ENCODE measurements at places on chromosomes 6 and 20.

- DNase-seq = no peak
Measured at GRCh38 chr6:20712011-20712410, 177.8 kb downstream of the CDKAL1 start.

GRCh38 chr20:2619337-2619736 lies 33.1 kb upstream of the NOP56 start:
- DNase-seq = no peak

GRCh38 chr20:61321481-61321880 lies 69.4 kb downstream of the CDH4 start:
- DNase-seq = no peak

DNA sequence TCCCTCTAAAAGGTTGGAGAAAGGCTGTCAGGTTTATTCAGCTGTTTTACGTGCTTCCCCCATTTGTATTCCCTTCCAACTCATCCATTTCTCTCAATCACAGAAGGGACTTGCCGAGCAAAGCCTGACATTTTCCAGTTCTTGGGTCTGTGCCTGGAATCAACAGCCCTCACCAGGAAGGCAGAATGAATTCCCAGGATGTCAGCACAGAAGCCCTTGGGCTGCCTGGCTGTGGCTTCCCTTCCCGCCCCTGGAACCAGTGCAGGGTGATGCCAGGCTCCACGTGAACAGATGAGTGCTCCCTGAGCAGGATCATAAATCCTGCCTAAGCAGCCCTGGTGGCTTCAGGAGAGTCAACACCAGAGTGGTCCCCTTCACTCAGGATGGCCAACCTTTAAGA lies 86.1 kb upstream of the CD83 start:
- no peak for DNase-seq

DNA sequence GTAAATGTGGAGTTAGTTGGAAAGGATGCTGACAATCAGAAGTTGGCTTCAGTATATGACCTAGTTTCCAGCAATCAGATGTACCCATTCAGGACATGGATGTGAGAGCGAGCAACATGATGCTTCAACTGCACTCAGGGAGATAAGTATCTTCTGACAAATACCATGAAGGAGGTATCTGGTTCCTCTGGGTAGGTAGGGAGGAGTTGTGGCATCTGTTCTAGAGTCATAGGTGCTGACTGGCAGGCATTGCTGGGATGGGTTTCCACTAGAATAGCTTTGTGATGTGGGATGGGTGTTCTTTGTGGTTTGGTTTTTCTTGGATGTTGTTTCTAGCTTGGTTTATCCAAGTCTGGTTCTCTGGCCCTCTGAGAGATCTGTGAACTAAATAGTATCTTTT lies 3.9 kb upstream of the REV3L start:
- no peak for DNase-seq

GRCh38 chr20:48002517-48002970 lies 217.3 kb upstream of the SULF2 start:
- no peak for DNase-seq

GRCh38 chr20:31719644-31720485 lies 2.8 kb downstream of the BCL2L1 start:
- no peak for DNase-seq

DNA sequence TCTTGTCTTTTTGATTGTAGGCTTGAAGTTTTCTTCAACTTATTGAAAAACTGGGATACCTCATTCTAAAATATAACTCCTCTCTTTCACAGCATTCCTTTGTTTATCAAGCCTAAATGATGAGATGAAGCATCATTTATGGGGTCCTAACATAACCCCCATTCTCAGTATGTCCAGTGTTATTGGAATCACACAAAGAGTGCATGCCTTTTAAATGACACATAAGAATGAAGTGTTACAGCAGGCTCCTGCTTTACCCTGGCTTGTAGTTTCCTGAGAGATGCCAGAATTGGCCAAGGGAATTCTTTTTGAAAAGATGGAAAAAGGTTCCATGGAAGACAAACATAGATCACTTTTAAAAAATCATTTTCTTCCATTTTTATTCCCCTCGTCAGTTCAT lies 502.4 kb downstream of the BCKDHB start:
- no peak for DNase-seq

DNA sequence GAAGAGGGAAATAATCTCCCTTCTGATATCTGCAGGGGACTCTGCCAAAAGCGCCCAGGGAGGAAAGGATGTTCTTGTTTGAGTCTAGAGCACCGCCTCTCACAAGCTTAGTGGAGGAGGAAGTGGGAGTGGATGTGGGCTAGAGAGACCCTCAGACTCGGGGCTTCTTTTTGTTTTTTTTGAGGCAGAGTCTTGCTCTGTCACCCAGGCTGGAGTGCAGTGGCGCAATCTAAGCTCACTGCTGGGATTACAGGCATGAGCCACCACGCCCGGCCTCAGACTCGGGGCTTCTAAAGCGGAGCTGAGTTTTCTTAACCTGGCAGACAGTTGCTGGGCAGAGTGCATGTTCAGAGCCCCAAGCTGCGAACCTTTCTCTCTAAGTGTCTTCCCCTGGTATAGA lies 310.8 kb downstream of the BMP7 start:
- no peak for DNase-seq

DNA sequence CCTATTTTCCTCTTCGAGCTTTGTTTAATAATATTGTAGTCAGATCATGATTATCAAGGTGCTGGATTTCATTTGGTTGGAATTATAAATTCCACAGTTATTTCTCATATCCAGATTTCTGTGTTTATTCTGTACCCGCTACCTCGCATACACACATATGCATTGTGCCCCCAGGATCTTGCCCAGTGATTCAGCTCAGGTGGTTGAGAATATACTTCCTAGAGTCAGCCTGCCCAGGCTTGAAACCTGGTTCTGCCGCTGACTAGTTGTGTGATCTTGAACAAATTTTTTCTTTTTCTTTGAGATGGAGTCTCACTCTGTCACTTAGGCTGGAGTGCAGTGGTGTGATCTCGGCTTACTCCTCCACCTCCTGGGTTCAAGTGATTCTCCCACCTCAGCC lies 14.7 kb downstream of the GINM1 start:
- no peak for DNase-seq

DNA sequence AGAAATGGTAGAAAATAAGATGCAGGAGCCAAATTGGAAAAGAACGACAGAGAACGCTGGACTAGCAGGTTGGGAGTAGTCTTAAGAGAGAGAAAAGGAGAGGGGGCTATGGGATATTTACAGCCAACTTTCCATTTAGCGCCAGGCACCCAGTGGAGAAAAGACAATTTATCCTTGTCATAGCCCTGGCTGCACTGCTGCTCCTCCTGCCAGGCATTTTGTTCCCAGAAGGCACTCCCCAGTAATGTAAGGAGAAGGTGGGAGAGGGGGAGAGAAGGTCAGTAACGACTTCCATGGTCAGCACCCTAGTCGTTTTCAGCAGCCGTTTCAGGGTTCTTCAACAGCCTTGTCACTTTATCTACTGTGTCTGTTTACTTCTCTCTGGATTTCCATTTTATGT lies 159.0 kb downstream of the TRMT11 start:
- no peak for DNase-seq

DNA sequence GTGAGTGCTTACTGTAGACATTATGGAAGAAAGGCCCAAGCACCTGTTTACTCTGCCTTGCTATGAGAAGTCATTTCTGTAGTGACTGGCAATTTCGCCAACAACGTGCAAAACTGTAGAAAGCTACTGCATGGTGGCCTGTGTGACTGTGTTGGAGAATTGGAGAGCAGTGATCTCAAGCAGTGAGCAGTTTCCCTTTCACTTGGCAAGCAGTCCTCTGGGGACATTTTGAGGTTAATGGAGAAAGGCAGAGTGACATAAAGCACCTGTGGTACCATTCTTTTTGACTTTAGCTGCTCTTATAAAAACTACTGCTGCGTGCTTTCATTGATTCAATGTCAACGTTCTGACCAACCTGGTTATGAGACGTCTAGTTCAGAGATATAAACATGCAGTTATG lies 382.6 kb upstream of the JAG1 start:
- DNase-seq = no peak

GRCh38 chr6:45663251-45664221 lies 285.8 kb upstream of the SUPT3H start:
- DNase-seq = peak; percentile 17

- no peak for DNase-seq
Measured at GRCh38 chr20:56200456-56200855, 48.1 kb upstream of the MC3R start.

DNA sequence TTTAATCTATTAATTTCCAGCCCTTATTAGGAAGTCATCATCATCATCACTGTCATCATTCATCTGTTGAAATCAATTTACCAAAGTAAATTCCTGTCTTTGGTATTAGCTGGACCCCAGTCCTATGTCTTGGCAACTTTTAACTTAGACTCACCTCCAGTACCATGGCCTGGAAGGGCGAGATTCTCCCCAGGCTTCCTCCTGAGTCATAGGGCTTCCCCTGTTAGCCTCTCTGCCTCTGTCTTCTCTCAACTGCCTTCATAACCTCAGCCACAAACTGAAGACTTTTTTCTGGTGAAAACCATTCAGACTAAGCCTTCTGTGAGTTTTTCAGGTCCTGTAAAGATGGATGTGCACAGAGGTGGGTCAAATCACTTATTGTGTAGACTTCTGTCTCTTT lies 95.0 kb downstream of the NKAIN2 start:
- no peak for DNase-seq

DNA sequence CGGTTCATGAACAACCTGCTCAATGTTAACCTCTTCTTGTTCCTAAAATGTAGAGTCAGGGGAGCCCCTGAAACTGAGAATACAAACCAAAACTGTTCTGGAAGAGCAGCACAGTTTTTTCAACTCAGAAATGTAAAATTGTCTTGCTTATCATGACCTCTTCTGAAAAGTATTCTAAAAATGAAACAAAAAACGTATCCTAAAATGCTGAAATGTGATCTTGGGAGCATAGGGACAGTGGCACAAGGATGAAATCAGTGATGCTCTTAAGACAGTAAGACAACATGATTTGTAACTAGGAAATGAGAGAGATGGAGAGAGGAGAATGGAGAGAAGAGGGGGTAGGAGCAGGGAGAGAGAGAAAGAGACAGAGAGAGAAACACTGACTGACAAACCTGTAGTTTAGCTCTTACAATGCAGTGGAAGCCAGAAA lies 27.5 kb downstream of the NCOA7 start:
- no peak for DNase-seq

GRCh38 chr20:39835130-39835842 lies 853.8 kb downstream of the MAFB start:
- no peak for DNase-seq

GRCh38 chr20:6888736-6889395 lies 121.4 kb downstream of the BMP2 start:
- DNase-seq = no peak

- no peak for DNase-seq
Measured at GRCh38 chr6:97052896-97053295, 128.4 kb downstream of the KLHL32 start.

GRCh38 chr6:135116571-135116970 lies 61.9 kb upstream of the HBS1L start:
- DNase-seq = no peak

GRCh38 chr6:28425944-28426541 lies 17.2 kb downstream of the ZSCAN23 start:
- no peak for DNase-seq

DNA sequence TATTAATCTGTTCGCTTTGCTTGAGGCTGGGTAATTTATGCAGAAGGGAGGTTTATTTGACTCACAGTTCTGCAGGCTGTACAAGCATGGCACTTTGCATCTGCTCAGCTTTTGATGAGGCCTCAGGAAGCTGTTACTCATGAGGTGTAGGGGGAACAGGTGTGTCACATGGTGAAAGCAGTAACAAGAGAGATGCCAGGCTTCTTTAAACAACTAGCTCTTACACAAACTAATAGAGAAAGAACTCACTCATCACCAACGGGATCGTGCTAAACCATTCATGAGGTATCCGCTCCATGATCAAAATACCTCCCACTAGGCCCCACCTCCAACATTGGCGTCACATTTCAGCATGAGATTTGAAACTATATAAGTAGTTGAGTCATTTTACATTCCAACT lies 34.4 kb upstream of the GCLC start:
- no peak for DNase-seq

GRCh38 chr6:124682751-124683150 lies 279.5 kb upstream of the RNF217 start:
- DNase-seq = no peak

DNA sequence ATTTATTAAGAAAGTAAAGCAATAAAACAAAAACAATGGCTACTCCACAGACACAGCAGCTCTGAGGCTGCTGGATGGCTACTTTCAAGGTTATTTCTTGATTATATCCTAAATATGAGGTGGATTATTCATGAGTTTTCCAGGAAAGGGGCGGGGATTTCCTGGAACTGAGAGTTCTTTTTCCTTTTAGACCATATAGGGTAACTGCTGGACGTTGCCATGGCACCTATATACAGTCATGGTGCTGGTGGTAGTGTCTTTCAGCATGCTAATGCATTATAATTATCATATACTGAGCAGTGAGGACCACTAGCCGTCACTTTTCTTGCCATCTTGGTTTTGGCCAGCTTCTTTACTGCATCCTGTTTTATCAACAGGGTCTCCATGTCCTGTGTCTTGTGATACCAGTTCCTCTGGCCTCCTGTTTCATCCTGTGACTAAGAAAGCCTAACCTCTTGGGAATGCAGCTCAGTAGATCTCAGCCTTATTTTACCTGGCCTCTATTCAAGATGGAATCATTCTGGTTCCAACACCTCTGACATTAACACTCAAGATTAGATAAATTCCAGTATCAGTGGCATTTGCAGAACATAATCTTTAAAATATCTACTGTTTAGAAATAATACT lies 32.3 kb upstream of the TRDN start:
- DNase-seq = no peak

DNA sequence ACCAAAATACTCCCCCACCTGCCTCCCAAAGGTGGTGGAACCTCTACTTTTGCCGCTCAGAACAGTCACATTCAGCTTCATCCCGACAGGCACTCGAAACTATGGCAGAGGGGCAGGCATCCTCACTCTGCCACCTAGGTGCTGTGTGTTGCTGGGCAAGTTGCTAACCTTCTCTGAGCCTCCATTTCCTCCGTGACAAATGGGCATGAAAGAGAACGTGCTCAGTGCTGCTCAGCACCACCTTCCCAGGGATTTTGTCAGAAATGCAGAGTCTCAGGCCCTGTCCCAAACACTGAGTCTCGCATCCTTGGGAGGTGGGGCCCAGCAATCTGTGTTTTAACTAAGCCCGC lies 18.1 kb downstream of the ANKRD60 start:
- no peak for DNase-seq

DNA sequence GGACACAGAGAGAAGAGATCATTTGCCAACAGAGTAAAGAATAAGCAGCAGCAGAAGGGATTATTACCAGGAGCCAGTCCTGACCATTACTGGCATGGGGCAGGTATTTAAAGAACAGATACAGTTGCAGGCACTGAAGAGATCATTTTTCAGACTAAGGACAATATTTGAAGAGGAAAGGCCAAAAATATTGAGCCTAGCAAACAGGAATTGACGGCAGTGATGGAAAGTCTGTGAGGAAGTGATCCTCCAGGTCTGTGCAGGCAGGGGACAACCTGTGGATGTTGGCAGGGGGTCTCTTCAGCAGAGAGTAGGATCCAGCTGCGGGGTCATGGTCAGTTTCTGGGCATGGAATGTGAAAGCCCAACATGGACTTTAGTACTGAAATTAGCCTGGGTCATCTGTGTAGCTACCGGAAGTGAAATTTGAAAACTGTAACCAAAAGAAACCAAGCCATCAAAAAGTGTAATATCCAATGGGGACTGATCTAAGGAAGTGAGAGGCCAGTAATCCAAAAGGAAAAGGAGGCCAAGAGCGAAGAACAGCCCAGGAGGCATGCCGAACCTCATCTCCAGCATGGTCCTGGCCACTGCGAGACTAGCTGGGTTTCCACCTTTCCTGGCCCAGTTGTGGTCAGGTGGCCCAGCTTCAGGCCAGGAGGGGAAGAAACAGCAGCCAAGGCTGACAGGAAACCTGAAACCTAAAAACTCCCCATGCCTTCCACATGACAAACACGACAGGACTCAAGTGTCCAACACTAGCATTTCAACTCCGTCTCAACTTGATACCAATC lies 115.1 kb upstream of the TNFAIP3 start:
- no peak for DNase-seq

Data from activated T-helper 1 cell treated with Interleukin-2 at 50 U/mL for 16 hours (primary cell).